ENCODE measurements at places on chromosomes 1 and 21.

DNA sequence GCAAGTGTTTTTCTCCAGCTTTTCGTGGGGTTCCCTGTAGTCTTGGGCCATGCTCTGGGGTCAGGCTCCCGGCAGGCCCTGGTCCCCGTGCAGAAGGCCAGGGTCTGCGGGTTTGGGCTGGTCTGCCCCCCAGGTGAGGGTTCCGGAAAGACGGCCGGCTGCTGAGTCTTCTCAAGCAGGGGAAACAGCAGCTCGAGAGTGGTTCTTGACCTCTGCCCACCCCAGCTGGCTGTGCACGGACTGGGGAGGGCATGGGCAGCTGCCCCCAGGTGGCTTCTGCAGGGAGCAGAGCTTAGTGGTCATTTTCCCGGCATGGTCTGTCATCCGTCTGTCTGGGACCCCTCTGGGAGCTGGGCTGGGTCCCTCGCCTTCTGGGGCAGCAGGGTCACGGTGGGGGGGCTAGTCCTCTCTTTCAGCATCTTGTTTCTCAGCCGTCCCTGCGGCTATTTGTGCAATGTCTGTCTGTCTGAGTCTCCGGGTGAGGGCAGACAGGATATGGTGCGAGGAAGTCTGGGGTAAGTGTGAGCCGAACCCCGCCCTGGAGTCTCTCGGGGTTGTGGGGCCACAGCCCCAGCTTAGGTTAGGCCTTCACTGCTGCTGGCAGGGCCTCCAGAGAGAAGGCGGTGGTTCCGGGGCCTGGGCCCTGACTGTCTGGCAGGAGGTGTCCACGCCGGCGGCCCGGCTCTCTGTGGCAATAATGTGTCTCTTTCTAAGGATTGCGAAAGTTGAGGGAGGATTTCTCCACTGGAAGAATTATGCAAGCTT lies 6.1 kb downstream of the SKI start:
- peak; percentile 43 for DNase-seq

DNA sequence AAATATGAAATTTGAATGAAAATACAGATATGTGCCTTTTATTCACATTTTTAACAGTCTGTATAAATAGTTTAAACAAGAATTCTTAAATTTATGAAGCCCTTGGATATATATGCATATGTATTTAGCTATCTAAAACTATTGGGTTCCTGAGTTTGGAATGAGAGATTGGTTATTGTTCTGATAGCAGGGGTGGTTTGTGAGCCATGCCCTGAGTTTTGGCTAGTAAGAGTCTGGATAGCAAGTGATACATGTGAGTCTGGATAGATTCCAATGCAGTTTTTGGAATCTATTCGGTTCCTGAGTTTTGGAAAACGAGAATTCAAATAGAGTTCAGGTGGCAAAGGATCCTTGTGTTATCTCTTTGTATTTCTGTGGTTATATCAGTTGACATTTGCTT lies 2.8 kb downstream of the MAN1A2 start:
- no peak for DNase-seq

- DNase-seq, result no peak
Observed at GRCh38 chr1:111163363-111163762, 23.3 kb downstream of the CEPT1 start.

- DNase-seq, result no peak
Observed at GRCh38 chr1:56099766-56100265, 479.5 kb downstream of the PLPP3 start.

Measured in stimulated activated CD8-positive, alpha-beta memory T cell treated with anti-CD3 and anti-CD28 coated beads, Interleukin-2, amount 100 ng/mL, for 48 hours (primary cell).